ENCODE measurements at places on chromosomes 1 and 21. TPM values are rescaled to one million over a fixed set of nuclear protein-coding genes. Genes with fewer than 3 reads are reported as not detected.

The CR1L gene
- total RNA-seq: not detected

The AQP10 gene
- total RNA-seq: 0.13 TPM

The ZFP69 gene
- total RNA-seq: 2.1 TPM

The FAM72A gene
- 2.3 TPM for total RNA-seq

All from smooth muscle cell of the pulmonary artery (primary cell).